ENCODE measurements at places on chromosomes 6 and 20. TPM values are rescaled to one million over a fixed set of nuclear protein-coding genes. Genes with fewer than 3 reads are reported as not detected.

GRCh38 chr20:18628330-18628920 lies 40.6 kb downstream of the DTD1 start:
- no peak for DNase-seq

DNA sequence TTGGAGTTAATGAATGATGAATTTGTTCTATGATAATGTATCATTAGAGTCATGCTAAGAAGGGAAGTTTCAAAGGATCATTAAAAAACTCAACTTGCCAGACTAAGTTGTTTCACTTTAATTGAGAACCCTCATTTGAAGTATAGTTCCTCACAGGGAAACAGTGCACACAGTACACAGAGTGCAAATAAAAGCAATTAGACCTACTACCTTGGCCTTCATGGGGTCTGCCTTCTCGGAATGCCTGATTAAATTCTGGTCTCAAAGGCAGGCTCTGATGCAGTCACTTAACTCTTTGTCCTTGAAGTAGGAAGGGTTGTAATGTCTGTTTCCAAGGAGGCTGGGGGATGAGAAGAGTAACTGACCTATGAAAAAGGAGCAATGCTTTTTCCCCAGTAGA lies 457.3 kb downstream of the TBC1D32 start:
- no peak for DNase-seq

- no peak for DNase-seq
Observed at GRCh38 chr6:126743076-126743475, 375.4 kb upstream of the RSPO3 start.

LGSN gene
- total RNA-seq, result not detected

HLA-DOA gene
- 1.6 TPM for total RNA-seq

TDRD6 gene
- 0.86 TPM for total RNA-seq
